Fibroblast of the conjunctiva (primary cell): ENCODE measurements at places on chromosomes 3 and 15.
A peak's percentile ranks its signal among the peaks of the same experiment; 100 is the strongest.

DNA sequence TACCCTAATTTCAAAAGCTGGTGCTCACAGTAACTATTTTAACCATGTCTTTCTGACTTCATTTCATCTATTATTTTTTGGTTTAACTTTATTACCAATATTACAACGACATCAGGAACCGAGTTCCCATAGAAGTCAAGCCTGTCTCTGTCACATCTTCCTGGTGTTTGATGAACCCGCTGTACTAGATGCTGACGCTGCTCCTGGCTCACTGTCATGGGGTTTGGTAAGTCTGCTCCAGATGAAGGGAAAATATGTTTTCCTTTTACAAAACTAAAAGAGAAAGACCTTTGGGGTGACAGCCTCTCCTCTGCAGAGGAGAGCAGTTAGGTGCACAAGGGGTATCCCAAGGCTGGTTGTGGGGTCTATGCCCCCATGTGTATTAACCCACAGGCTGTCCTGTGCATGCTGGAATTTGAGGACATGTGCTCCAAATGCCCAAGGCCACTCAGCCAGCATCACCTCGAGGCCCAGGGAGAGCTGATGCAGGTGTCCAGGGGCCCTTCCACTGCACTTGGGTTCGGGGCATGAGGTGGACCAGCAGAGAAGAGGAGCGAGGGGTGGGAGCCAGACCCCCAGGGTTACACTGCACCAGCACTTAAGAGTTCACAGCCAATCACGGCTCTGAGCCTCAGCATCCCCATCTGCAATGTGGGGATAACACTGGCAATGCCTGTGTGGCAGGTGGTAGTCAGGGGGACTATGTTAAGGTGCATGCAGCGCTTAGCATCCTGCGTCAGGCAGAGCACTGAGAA, 62.2 kb downstream of the ATP10A start:
- no peak for DNase-seq

DNA sequence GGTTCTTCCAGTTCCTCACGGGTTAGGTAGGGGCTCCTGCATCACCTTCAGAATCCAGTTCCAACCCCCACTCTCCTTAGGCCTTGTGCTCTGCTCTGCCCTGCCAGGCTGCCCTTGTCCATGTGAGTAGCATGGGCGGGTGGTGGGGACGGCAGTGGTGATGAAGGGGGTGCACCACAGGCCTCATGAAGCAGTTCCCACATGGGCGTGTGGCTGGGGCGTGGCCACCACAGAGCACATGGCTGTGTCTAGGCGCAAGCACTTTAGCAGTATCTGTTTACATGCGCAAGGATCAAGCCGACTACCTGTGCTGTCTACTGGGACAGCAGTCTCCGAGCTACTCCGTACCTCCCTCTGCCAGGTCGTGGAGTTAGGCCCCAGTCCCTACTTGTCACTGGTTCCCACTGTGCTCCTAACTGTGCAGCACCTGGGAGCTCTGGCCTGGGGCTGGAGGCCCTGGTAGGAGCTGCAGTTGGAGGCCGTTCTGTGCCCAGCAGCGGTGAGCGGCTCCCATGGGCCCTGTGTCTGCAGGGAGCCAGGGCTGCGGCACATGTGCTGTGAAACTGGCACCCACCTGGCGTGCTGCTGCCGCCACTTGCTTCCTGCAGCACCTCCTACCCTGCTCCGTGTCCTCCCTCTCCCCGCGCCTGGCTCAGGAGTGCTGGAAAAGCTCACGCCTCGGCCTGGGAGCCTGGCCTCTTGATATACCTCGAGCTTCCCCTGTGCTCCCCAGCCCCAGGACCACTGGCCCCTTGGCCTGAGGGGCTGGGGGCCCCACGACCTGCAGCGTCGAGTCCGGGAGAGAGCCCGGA, 53.5 kb downstream of the PLXNA1 start:
- DNase-seq, result no peak

- DNase-seq, result no peak
Measured at GRCh38 chr3:114408736-114409670, 115.2 kb downstream of the TIGIT start.

GRCh38 chr3:104868291-104868690, 498.4 kb upstream of the ALCAM start:
- no peak for DNase-seq

GRCh38 chr3:127170814-127171213, 22.1 kb upstream of the PRR23E start:
- peak; percentile 16 for DNase-seq

DNA sequence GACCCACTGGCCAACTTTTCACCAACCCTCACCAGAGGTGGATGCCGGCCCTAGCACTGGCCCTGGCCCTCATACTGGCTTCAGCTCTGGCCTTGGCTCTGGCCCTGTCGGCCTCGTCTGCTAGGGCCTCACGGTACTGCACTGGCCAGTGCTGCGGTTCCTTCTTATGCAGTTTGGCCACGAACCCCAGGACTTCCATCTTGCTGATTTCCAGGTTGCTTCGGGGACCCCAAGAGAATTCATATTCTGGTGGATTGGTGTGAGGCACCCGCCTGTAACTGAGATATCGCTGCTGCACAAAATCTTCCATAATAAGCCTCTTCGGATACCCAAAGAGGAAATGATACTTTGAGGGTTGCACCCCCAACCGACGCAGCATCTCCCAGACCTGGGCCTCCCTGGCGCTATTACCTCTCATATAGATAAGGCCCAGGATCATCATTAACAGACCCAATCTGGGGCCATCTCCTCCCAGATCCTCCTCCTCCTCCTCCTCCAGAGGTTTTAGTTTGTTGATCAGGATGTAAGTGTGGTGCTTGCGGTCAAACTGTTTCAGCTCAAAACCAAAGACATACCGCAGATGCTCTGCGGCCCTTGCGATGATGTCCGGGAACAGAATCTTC, 883 bp downstream of the MAGEF1 start:
- no peak for DNase-seq

DNA sequence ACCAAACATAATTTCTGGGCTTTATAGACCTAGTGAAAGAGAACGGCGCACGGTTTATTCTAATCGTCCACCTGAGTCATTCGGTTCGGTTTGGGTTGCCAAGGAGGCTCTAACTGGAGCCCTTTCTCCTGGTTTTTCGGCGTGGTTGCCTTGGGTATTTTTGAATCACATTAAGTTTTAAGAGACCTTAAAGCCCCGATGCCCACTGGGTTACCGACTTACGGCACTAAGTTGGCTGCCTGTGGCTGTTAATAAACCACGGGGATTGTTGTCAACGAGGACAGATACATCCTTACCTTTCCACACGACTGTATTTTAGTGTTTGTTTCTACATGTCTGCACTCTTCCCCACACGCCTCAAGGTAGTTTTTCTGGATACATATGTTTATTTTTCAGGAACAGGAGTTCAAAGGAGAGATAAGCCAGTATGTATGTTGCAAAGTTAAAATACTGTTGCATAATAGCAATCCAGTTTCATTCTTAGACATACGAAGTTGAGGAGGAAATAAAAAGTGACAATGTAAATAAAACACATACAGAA, 1.2 kb upstream of the ANP32A start:
- DNase-seq, result no peak

DNA sequence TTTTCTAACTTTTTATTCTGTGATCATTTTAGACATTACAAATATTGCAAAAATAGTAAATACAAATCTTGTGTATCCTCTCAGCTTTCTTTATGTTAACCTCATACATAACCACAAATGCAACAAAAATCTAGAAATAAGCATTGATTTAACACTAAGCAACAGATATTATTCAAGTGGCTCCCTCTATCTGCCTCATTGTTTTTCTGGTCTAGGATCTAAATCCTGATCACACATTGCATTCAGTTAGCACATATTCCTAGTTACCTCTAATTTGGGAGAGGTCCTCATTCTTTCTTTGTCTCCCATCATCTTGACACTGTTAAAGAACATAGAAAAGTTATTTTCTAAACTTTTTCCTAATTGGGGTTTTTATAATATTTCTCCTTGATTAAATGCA, 1126.0 kb downstream of the ROBO2 start:
- DNase-seq, result no peak

DNA sequence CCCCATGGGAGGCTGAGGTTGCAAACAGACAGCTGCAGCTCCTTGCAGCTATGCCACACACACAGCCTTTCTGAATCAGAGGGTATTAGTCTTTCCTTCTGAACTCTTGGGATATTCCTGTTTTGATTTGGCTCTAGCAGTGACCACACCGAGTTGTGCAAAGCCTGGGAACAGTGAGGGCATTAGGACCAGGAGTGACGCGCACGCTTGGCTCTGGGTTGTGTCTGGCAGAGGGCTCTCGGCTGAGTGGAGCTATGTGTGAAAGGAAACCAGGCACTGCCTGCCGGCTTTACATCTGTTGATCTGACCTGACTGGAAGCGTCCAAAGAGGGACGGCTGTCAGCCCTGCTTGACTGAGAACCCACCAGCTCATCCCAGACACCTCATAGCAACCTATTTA, at the start of gene GALNT15:
Gene GALNT15 (plus strand): TSS at position 292 of the 400 bp plus-strand sequence. CDS start 472 bp downstream, outside the sequence.
- DNase-seq, result peak; percentile 83

- DNase-seq, result no peak
Measured at GRCh38 chr3:61964566-61964965, 403.2 kb downstream of the PTPRG start.

- no peak for DNase-seq
Measured at GRCh38 chr15:41809121-41809520, 18.8 kb upstream of the JMJD7 start.

GRCh38 chr3:160183345-160184076, 41.7 kb upstream of the C3orf80 start:
- no peak for DNase-seq

GRCh38 chr3:5016211-5017161, 37.2 kb downstream of the BHLHE40 start:
- no peak for DNase-seq

DNA sequence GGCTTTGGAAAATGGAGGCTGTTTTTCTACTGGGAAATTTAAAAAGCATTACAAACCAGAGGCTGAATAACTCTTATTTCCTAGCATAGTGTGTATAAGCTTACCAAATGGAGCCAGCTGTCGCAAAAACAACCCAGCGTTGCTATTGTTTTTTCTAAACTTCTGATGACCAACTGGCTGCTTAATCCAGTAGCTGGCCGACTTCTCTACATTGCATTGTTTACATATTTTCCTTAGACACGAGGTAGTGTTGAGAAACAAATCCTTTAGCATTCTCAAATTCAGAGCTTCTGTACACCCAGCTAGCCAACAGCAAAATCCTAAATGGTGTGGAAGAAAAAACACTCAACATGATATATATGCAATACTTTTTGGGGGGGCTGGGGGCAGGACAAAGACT, 161.0 kb upstream of the ADAMTS9 start:
- DNase-seq, result peak; percentile 5

DNA sequence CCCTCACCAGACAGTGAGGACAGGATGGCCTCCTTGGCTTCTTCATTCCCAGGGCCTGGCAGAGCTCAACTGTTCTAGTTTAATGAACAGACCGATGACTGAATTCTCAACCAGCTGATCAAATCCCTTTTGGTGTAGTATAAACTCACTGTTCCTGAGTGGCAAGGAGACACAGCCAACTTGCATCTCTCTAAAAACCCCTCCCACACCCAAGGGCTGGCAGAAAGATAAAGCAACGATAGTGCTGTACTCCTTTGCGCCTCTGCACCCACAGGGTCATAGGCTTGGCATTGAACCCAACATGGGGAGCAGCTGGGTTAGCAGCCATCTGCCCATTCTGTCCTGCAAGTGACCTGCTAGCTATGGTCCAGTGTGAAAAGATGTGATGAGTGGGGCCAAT, 103.2 kb downstream of the RYK start:
- no peak for DNase-seq

- no peak for DNase-seq
Measured at GRCh38 chr15:35691173-35691761, 145.3 kb upstream of the DPH6 start.

- peak; percentile 39 for DNase-seq
Measured at GRCh38 chr3:43766672-43767465, 76.1 kb downstream of the ABHD5 start.

GRCh38 chr3:195159814-195160165, 111.2 kb downstream of the XXYLT1 start:
- no peak for DNase-seq

DNA sequence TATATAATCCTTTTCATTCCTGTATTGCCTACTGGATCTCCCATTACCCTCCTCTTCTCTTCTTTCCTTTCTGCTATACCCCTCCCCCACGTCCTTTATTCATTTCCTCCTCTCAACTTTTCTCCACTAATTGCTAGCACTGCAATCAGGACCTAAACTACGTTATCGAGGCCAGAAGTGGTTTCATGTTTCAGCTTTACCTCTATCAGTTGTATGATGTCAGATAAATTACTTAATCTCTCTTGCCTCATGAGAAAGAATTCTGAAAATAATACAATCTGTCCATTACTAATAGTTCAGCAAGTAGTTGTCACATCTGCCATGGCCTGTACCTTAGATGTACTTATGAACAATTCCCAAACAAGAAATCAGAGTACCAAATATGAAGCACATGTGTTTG, 10.6 kb downstream of the POPDC2 start:
- DNase-seq, result no peak

GRCh38 chr3:40129981-40130380, 179.5 kb upstream of the EIF1B start:
- no peak for DNase-seq

GRCh38 chr3:39180546-39181346, 11.6 kb downstream of the XIRP1 start:
- peak; percentile 78 for DNase-seq

DNA sequence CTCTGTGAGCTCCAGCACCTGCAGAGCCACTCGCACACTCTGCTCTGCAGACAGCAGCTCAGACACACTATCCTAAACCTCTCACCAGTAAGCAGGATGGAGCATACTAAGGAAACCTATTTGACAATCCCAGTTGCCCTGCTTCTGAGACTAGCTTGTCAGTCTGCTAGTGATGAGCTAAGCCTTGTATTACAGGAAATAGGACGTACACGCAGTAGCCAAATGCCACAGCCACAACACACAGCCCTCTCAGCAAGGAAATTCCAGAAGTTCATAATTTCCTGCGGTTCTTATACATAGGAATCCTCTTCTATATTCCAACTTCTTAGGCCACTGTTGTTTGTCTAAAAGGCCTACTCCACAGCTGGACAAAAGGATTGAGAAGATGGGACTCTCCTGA, 74.5 kb downstream of the MYLK start:
- DNase-seq, result no peak

GRCh38 chr15:69798481-69799250, 299.1 kb downstream of the TLE3 start:
- DNase-seq, result no peak

- no peak for DNase-seq
Measured at GRCh38 chr15:68224108-68224507, 5.4 kb downstream of the CLN6 start.

DNA sequence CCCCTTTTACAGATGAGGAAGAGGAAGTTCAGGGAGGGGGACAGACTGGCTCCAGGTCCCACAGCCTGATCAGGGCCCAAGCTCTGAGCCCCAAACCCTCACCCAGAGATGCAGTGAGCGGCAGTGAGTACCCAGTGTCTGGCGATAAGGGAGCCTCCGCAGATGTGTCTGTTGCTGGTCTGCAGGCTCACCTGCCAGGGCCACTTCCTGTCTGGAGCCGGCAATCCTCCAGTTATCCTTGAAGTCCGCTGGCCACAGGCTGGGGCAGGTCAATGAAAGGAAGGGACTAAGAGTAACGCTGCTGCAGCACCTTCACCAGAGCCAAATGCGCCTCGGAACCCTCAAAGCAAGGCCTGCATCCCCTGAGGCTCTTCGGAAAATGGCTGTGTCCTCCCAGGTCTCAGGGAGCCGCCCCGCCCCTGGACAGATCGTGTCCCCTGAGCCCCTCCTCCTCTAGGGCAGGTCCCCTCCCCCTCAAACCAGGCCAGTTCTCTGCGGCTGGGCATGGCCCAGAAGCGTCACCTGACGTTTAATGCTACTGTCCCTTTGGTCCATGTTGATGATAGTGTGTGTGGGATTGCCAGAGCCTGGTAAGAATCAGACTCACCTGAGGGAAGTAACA, 51.5 kb downstream of the MYL3 start:
- DNase-seq, result no peak
